ENCODE measurements at places on chromosomes 16 and 17.

- peak; percentile 42 for ATAC-seq
Measured at GRCh38 chr17:21288571-21289017, 4.1 kb downstream of the MAP2K3 start.

DNA sequence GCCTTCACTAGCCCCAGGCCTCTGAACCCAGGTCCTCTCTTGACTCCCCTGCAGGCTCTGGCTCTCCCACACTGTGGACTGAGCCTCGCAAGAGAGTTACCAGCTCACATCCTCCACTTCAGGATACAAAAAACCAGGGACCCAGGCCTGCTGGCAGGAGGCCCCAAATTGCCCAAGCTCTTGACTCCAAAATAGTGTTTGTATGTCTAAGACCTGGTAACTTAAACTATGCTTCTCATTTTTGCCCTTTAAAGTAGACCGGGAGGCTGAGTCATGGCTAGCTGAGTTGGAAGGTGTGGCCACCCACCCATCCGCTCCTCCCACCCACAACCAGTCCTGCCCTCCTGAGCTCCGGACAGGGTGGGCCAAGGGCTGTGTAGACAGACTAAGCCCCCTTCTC, 250.0 kb downstream of the SOX9 start:
- ATAC-seq, result no peak

GRCh38 chr17:12429116-12429515, 236.6 kb upstream of the MYOCD start:
- ATAC-seq, result peak; percentile 61

GRCh38 chr16:28573738-28574718, 20.3 kb downstream of the SGF29 start:
- ATAC-seq, result no peak

GRCh38 chr17:55478971-55479370, 32.3 kb downstream of the SMIM36 start:
- ATAC-seq, result no peak

- no peak for ATAC-seq
Measured at GRCh38 chr16:61653544-61653943, 382.7 kb downstream of the CDH8 start.

DNA sequence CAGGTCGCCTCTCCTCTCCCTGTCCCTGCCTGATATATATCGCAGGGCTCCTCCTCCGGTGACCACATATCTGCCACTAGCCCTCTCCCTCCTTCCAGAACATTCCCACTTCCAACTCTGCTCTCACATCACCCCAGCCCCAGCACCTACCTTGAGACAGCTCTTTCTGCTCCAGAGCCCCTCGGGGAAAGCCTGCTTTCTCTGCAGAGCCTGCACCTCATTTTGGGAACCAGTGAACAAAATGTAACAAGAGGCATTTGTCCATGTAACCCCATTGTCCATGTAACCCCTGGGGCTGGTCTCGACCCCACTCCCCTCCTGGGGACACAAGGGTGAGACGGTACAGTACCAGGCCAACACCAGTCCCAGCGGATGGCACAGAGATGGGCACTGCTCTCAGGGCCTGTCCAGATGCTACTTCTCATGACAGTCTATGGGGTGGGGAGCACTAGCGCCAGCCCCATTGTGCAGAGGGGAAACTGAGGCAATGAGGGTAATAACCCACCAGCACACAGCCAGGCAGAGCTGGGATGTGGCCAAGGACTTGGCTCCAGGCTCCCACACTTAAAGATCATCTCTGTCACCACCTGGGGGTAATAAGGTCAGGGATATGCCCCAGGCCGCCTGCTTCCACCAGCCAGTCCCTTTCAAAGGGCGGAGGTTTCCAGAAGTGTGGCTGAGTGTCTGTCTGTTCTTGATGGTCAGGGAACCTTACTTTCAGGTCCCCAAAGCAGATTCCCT, 42.9 kb downstream of the TBC1D16 start:
- ATAC-seq, result no peak

DNA sequence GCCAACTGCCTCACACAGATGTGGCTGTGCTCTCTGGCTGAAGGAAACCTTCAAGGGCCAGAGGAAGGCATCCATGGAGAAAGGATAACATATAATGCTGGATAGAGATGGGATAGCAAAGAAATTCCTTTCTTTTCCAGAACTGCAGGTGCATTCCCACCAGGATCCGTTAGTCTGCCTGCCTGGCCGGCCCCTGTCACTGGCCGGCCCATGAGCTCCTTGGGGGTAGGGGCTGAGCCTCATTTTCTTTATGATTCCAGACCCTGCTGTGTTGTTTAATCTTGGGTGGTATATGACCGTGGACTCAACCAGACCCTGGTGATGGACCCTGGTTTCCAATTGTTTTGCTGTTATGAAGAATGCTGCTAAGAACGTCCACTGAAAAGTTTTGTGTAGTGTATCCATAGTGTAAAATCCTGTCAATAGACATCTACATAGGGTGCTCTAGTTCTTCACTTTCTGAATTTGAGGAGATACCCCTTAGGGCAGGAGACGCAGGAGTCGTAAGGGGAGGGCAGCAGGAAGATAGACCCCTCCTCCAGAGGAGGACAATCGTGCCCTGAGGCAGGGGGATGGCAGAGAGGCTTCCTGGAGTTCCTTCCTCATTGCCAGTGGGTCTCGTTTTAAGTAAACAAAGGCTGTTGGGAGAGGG, 93.4 kb downstream of the IRX3 start:
- ATAC-seq, result no peak

- no peak for ATAC-seq
Measured at GRCh38 chr16:1615761-1616160, 3.6 kb downstream of the CRAMP1 start.

- no peak for ATAC-seq
Measured at GRCh38 chr17:66337866-66338485, 35.6 kb downstream of the PRKCA start.

Measured in stimulated activated memory B cell treated with anti-CD40 and anti-IgM and Interleukin-4, amounts not matched to agents 10 μg/mL and 1 μg/mL and 100 μg/mL, for 72 hours (primary cell).